ENCODE measurements at places on chromosomes 12 and 14. TPM values are rescaled to one million over a fixed set of nuclear protein-coding genes. Genes with fewer than 3 reads are reported as not detected.

Gene RDH12
- not detected for total RNA-seq

Gene CD63
- 1,100 TPM for total RNA-seq

Gene RPL10L
- total RNA-seq = not detected

Gene PGAM5
- 35.5 TPM for total RNA-seq

Gene ZFHX2
- total RNA-seq = 0.39 TPM

Gene SH2B3
- 6.3 TPM for total RNA-seq

Gene RHEBL1
- not detected for total RNA-seq

Gene REP15
- total RNA-seq = 0.65 TPM

Gene GLI1
- total RNA-seq = 0.76 TPM

Gene PTCSC3
- total RNA-seq = not detected

Gene RPS6KL1
- 2.1 TPM for total RNA-seq

Gene NGB
- total RNA-seq = not detected

Gene FKBP4
- total RNA-seq = 24.3 TPM

Gene POTEG
- total RNA-seq = not detected

Gene ANKRD9
- total RNA-seq = 9.8 TPM

Gene OTUB2
- total RNA-seq = 1.2 TPM

Gene SOAT2
- total RNA-seq = not detected

Gene KRT5
- 884 TPM for total RNA-seq

Gene AGAP2
- 0.39 TPM for total RNA-seq

Gene HSP90AA1
- 252 TPM for total RNA-seq

Gene EPS8
- 5.5 TPM for total RNA-seq

Gene P2RX2
- total RNA-seq = not detected

Gene IRAK4
- total RNA-seq = 23.9 TPM

Gene STXBP6
- total RNA-seq = 199 TPM

Gene KRT6A
- total RNA-seq = 6,405 TPM

Gene TAS2R8
- total RNA-seq = not detected

Gene KLRC1
- 0.39 TPM for total RNA-seq

Gene L2HGDH
- 5.6 TPM for total RNA-seq

Gene PPTC7
- total RNA-seq = 8.9 TPM

Gene TAMALIN
- not detected for total RNA-seq

Gene CPSF2
- 22.4 TPM for total RNA-seq

Gene VDR
- 13.6 TPM for total RNA-seq

Gene FERMT2
- total RNA-seq = 104 TPM

Gene CEP170B
- total RNA-seq = 34.6 TPM

Gene RD3L
- not detected for total RNA-seq

Gene PRB4
- not detected for total RNA-seq

Gene ASCL1
- not detected for total RNA-seq

Gene GALC
- 23.9 TPM for total RNA-seq

Gene KRT73
- total RNA-seq = not detected

Gene CELA1
- not detected for total RNA-seq

Gene TAS2R9
- not detected for total RNA-seq

Gene METAP2
- total RNA-seq = 68.7 TPM

Gene TMPRSS12
- total RNA-seq = under 0.01 TPM

All from placental epithelial cell (primary cell).